ENCODE measurements at places on chromosomes 3 and 15.

- peak; percentile 29 for DNase-seq
Measured at GRCh38 chr3:81666502-81667121, 94.8 kb downstream of the GBE1 start.

GRCh38 chr15:48719668-48720067 lies 74.2 kb upstream of the FBN1 start:
- no peak for DNase-seq

DNA sequence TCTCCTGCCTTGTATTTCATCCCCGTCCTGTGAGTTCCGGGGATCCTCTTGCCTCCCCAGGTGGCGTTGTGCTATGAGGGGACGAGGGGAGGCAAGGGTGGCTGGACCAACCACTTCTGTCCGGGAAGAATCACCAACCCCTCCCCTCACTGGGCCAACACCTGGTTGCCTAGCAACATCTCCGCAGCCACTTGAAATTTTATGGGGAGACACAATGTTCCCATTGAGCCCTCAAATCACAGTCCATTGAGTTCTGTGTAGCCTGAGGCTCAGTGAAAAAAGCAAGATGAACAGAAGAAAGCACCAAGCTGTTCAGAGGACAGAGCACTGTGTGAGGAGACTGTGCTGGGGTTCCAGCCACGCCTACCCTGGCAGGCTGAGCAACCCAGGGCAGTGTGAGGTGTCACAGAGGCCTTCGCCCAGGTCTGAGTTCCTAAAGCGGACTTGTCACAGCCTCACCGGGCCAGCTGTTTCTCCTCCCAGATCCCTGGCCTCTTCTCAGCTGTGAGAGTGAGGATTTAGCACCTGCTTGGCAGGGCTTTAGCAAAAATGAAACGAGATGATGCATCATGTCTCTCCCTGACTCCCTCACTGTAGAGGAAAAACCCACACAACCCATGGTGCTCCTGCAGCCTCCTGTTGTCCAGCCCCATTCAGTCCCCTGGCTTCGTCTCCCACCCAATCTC lies 76.8 kb downstream of the ATP2B2 start:
- no peak for DNase-seq

DNA sequence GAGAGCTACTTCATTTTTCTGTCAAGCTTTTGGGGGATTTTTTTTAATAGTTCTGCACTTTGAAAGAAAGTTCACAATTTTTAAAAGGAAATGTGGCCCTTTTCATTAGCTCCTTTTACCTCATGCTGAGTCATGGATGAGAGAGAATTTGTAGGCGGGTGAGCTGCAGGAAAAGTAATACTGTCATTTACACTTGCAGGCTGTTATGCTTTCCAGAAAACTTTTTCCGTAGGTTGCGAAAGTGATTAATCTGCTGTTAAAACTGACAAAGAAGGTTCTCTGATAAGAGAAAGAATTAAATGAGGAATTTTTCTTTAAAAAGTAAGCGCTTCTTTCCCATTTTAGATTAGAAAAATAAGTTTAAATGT lies 430.2 kb downstream of the LPP start:
- peak; percentile 51 for DNase-seq

GRCh38 chr3:25469558-25469957 lies 41.5 kb downstream of the RARB start:
- no peak for DNase-seq

GRCh38 chr3:46713898-46714552 lies 3.6 kb downstream of the PRSS50 start:
- no peak for DNase-seq

DNA sequence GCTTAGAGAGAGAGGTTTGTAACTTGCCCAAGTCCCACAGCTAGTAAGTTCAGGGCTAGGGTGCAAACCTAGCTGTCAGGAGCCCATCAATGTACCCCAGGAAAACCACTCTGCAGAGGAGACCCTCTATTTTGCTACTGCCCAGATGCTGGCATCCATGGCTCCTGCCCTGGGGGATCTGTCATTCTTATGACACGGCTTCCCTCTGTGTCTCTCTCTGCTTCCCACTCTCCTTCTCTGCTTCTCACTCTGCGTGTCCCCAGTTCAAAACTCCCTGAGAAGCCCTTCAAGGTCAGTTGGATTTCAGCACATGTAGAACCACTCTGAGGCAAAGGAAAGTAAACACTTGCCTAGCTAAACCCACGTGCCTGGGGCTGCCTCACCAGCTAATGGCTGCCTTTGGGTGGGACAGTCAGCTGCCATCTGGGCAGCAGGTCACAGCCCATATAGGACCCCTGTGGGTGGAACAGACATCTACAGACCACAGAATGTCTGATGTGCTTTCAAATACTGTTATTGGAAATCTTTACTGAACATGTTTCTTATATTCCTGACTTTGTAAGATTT lies 29.4 kb upstream of the SLCO2A1 start:
- DNase-seq, result no peak

Data from glomerular endothelial cell (primary cell).